ENCODE measurements at places on chromosomes 7 and 10. TPM values are rescaled to one million over a fixed set of nuclear protein-coding genes. Genes with fewer than 3 reads are reported as not detected.

Gene MOGAT3
- not detected for total RNA-seq

Gene ITPRID1
- not detected for total RNA-seq

Gene ASAH2B
- total RNA-seq = 2.3 TPM

Gene TMEM270
- not detected for total RNA-seq

Gene ELAPOR2
- 14.7 TPM for total RNA-seq

Gene SH2D4B
- not detected for total RNA-seq

Gene C10orf62
- total RNA-seq = not detected

Gene GPR26
- total RNA-seq = not detected

Gene SLC13A1
- not detected for total RNA-seq

Gene OGDH
- 26.2 TPM for total RNA-seq

Gene RELN
- 7.5 TPM for total RNA-seq

Gene BAMBI
- total RNA-seq = 1.4 TPM

Gene PDCD11
- total RNA-seq = 38.4 TPM

Gene PRKRIP1
- 49.6 TPM for total RNA-seq

Gene UTF1
- total RNA-seq = not detected

Gene COG5
- 53.1 TPM for total RNA-seq

All from fibroblast of the aortic adventitia (primary cell).